ENCODE measurements at places on chromosomes 2 and 18.

DNA sequence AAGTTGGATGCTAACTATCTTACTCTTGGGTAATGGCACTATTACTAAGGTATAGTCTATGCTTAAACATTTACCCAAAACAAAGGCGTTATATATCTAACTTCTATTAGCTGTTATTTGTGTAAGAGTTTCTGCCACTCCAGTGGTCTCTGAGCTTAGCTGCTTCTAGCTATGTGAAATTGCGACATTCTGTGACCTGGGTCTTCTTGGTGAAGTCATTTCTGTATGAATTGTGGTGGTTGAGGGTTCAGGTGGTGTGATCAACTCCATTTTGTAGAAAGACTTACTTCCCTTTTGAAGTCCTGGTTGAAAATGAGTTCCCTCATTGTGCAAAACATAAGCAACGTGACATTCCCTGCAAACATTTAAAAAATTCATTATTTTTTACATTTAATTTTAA, 221.6 kb downstream of the PIK3C3 start:
- DNase-seq = no peak

GRCh38 chr2:30235008-30235655, 3.8 kb downstream of the LBH start:
- no peak for DNase-seq

GRCh38 chr18:11324956-11325882, 175.8 kb upstream of the PIEZO2 start:
- DNase-seq = no peak

GRCh38 chr2:171792886-171793580, 101.0 kb downstream of the SLC25A12 start:
- DNase-seq = no peak

- DNase-seq = no peak
These were observed 158.9 kb upstream of the GLI2 start for GRCh38 chr2:120576509-120577474.

GRCh38 chr2:152499331-152499816, 164.4 kb downstream of the FMNL2 start:
- no peak for DNase-seq

DNA sequence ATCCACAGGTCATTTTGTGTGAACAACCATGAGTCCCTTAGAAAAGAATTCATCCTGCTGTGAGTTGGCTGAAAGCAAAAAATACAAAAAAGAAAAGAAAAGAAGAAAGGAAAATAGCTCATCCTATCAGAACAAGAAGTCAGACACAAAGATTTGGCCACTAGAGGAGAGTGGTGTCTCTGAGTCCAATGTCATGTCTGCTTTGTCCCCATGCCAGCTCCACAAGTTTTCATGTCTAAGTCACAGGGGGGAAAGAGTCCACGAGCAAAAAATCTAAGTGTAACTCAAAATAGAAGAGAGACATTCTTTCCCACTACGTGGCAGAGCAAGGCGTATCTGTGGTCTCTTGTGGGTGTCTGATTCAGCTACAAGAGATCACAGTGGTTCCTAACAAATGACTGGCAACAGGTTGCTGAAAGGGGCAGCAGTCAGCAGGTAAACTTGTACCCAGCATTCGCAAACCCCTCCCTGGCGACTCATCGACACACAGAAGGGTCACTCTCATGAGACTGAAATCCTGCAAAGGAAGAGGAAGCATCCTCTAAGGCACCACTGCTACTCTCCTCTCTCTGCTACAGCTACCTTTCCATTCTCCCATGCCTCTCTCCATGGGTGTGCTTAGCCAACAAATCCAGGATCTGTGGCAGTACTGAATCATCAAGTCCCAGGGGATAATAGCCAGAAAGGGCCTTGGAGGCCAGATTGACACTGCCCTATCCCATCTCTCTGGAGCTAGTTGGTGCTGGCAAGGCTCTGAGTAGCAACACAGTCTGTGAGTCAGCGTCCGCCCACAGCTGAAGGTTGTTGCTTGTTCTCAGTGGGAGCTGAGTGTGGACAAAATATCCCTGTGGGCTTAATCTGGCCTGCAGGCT, 123.0 kb upstream of the SLC39A10 start:
- DNase-seq = peak; percentile 47

GRCh38 chr2:165901620-165902298, 51.8 kb downstream of the TTC21B start:
- DNase-seq = no peak

- no peak for DNase-seq
These were observed 11.0 kb downstream of the ITGA4 start for GRCh38 chr2:181467966-181468707.

GRCh38 chr2:179240481-179241451, 23.9 kb downstream of the SESTD1 start:
- no peak for DNase-seq

DNA sequence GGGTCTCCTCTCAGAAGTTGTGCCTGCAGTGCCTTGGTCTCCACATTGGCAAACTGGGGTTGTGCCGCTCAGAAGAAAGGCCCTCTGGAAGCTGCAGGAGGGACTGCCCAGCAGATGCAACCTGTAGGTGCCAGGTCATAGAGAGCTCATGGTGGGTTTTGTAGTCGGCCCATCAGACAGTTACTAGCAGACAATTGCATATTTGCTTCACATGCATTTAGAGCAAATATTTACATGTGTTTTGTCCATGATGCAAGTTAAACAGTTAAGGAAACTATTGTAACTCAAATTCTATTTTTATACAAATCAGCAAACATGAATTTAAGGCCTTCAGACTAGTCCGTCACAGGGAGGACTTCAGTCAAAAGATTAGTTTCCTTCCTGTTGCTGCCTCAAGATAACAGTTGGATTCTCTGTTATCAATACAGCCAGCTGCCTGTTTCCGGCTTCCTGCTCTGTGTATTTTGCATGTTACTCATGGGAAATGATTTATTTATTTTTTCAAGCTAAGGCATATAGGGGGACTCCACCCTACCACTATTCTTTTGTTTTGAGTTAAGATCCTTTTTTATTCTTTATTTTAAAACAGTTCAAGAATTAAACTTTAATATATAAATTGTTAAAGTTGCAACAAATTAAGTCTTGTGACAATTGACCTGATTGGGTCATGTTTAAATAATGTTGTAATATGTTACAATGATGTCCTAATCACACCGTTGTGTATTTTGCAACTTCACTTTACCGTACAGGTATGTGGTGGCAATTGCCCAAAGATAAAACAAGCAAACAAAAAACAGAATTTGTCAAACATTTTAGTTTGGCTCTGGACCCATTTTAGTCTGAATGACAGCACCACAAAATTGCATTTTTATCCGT, 133.5 kb downstream of the SPTBN1 start:
- peak; percentile 90 for DNase-seq

DNA sequence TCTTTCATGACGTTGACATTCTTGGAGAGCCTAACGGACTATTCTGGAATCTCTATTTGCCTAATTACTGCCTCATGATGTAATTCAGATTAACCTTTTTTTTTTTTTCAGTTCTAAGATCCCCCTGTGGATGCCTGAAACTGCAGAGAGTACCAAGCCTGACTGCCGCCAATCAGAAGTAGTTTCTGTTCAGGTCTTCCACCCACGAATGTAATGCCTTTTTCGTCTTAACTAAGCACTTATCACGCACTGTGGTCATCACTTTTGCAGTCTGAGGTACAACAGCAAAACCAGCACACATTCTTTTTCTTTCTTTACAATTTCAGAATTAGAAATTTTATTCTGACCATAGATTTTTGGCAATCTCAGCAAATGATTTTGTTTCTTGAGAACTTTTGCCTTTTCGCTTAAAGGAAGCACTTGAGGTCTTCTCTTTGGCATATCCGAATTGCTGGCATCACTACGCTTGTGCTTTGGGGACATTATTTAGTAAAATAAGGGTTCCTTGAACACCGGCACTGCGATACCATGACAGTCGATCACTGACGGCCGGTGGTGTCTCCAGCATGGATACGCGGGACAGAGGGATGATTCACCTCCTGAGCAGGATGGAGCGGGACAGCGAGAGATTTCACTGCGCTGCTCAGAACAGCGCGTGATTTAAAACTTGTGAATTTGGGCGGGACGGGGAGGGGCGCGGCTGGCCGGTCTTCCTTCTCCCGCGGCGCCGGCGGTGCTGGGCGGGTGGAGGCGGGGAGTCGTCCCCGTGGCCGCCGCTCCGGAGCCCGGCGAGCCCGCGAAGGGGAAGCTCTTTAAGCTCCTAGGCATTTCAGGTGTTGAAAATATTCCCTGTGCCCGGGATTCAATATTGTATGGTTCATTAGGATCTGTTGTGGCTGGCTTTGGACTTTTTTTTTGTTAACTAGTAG, 32.0 kb upstream of the GPR55 start:
- no peak for DNase-seq

- peak; percentile 12 for DNase-seq
These were observed 137.5 kb downstream of the TPO start for GRCh38 chr2:1550658-1551316.

DNA sequence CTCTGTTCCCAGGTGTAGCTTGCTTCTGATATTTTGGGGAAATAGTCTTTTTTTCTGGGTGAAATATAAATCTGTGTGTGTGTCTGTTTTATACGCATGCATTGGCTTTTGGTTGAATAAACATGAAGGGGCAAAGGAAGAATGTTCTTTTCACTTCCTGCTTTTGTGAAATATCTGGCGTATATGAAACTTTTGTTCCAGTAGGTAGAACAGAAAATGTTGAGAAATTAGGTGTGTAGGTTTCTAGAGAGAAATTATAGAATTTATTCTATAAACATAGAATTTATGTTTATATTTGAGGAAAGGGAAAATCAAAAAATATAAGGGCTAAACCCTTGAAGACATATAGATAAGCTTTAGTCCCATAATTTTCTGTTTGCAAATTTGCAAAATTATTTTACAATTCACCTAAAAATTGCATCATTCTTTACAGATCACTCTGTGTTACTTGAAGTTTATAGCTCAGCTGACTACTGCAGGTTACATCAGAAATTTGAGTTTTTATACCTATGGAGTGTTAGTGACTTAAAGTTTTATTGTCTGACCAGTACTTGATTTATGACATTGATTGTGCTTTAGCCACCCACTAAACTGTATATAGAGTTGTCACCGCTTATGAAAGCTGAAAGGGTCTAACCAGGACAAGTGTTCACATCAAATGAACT, 116.1 kb downstream of the FAM117B start:
- DNase-seq = no peak

DNA sequence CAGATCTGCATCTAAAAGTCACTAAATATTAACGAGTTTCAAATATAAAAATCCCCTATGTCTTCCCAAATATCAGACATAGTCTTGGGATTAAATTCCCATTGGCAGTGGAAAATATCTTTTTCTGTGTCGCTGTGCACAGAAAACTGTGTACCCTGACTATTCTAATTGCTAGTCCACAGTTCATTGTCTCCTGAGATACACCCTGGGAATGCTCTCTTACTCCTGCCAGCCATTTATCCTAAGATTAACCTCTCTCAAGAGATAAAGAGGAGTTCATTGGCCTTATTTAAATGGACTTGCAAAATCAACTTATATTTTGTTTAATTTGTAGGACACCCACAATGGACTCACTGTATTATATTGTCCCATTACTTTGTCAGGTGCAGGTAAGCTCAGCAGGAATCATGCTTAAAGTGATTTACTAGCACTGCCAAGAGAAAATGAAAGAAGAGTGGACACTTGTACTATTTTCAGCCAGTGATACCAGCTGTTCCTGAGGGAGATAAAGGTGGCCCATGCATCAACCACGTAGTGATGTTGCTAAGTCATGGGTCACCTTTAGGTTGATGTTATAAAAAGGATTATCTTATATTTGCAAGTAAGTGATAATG, 553.8 kb downstream of the PIK3C3 start:
- no peak for DNase-seq

DNA sequence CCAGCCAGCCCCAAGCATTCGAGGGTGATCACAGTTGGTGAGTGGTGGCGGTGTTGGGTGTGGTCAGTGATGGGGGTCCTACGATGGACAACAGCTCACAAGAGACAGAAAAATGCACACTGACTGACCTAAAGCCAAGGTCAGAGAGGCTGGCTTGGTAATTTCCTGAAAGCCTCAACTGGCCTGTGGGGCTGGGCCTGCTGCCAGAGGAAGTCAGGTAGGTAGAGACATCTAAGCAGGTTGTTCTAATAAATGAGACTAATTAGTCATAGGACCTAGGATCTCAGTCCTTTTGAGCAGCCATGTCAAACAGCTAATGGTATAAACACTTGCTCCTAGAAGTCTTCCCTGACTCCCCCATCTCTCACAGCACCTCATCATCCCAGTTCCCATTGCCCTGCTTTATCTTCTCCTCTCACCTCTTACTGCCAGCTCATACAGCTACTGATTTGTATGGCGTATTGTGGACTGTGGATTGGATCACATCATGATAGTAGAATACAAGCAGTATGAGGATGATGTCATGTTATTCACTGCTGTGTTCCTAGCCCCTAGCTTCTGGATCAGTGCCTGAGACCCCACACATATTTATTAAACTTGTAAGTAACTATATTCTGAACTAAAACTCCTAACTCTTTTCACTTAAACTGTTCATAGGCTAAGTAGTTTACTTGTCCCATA, 262.9 kb upstream of the KLHL29 start:
- DNase-seq = no peak

All from Kasumi-1 (cell line).